ENCODE measurements at places on chromosomes 2 and 18. TPM values are rescaled to one million over a fixed set of nuclear protein-coding genes. Genes with fewer than 3 reads are reported as not detected.

GRCh38 chr2:162769066-162769465 lies 69.5 kb downstream of the KCNH7 start:
- no peak for DNase-seq

GRCh38 chr2:204706939-204707338 lies 161.7 kb downstream of the PARD3B start:
- peak; percentile 34 for DNase-seq

GRCh38 chr2:40955635-40956034 lies 503.7 kb upstream of the SLC8A1 start:
- DNase-seq, result no peak

DNA sequence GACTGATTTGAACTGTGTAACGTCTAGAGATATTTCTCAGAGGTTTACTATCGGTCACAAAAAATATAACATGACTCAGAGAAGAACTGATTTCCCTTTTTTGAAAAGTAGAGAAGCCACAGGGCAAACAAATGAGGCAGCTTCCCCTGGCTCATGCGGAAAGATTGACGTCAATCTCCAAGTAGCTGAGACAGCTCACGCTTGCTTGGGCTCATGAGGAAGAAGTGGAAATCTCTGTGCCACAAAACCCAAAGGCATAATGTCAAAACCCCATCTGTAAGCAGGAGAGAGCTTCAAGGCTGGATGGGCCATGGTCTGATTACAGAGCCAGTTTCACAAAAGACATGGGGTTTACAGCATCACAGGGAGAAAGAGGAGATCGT lies 188.1 kb downstream of the ARL4C start:
- DNase-seq, result peak; percentile 18

DNA sequence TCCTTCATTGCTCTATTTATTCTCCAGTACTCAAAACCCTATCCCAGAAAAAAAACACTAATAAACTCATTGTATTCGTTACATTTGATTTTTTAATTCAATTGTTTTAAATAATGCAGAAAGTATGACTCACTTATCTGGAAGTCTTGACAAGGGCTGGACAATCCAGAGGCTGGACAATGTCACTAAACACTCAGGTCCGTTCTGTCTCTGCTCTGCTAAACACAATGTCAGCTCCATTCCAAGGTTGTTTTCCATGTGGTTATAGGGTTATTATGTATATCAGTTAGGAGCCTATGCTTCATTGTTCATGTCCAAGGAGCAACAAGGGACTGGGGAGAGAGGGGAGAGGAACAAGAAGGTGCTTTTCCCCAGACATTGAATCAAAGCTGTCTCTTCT lies 125.5 kb downstream of the IRS1 start:
- peak; percentile 61 for DNase-seq

DNA sequence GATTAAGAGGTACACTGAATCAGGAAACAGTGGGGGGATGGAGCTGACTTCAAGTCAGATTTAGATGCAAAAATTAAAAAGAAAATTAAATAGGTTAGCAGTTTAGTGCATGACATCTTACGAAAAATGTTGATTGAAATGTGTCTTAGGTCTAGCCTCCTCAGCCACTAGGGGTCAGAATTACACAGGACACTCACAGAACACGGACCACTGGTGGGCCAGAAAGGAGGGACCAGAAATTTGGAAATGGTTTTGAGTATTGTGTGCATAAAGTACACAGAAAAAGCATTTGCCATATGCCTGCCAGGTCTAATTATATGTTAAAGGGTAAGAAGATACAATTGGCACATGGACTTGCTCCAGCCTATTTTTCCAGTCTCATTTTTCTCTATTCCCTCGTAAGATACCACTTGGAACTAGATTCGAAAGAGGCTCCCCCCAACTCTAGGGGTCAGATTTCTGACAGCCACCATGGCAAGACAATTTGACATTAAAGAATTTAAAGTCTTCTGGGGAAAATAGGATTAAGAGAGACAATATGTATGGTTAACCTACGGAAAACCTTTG lies 550.2 kb upstream of the SETBP1 start:
- peak; percentile 59 for DNase-seq

GRCh38 chr2:232891621-232892071 lies 21.6 kb downstream of the SNORC start:
- DNase-seq, result peak; percentile 74

DNA sequence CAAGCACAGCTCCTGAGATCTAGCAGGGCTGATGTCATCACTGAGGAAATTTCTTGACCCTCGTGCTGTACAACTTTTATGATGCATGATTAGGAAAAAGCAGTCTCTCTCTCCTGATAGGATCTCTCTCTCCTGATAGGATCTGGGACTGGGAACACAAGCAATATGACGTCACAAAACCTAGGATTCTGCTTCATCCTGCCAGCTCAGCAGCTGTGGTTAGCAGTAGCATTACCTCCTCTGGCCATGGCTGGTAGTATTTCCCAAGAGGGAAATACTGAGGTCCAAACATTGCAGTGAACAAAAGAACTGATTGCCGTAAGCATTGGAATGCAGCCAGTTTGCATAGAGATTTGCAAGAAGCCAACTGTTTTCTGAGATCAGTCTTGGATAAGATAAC lies 521.2 kb upstream of the POU3F3 start:
- DNase-seq, result no peak

DNA sequence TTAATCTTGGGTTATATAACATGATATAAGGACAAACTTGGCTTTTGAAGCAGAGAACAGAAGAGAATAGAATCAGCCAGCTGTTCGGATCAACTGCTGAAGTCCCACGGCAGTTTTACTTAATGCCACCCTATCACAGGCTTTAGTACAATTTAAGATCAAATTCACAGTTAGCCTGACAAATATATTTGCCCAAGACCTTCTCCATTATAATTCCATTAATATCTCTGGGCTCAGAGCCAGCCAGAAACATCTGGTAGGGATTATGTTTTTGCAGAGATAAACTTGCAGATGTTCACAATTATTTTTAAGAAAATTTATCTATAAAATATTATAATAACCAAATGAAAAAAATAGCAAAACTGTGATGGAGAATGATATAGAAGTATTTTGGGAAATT lies 381.4 kb downstream of the RAD51AP2 start:
- no peak for DNase-seq

DNA sequence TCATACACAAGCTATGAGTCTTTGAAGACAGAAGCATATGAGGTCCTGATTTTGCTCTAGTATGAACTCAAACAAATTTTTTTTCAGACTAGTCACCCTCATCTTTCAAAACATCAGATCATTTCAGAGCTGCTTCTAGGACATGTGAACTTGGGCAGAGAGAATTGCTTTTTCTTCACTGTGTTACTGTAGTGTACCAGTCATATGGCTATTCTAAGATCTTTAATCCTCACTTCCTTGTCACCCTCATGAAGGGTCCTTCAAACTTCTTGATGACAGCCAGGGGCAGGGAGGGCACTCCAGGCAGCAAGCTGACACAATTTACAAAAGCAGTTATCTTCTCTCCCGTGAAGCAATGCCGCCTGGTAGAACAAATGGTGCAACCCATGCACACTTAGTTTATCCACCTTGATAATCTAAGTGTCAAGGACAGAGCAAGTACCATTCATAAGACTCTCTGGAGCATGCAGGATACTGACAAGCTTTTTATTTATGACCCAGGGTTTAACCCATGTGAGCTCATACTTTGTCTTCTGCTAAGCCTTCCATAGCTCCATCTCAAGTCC lies 200.6 kb downstream of the DPP10 start:
- peak; percentile 45 for DNase-seq

DNA sequence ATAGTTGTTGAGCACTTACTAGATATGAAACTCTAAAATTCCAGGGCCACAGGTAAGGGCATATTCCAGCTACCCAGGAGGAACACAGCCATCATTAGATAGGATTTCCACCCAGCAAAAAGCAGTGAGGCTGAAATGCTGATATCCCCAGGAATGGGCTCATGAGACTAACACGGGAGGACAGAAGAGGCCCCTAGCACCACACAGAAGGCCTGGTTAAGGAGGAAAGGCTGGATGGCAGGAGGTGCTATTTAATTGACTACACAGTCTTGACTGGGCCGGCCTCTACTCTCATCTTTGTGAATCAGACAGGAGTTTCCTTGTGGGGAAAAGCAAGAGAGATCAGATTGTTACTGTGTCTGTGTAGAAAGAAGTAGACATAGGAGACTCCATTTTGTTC lies 61.7 kb downstream of the MRPL35 start:
- DNase-seq, result no peak

- no peak for DNase-seq
Observed at GRCh38 chr2:221486106-221486505, 86.0 kb downstream of the EPHA4 start.

- DNase-seq, result no peak
Observed at GRCh38 chr2:10255189-10256030, 47.3 kb upstream of the HPCAL1 start.

- peak; percentile 83 for DNase-seq
Observed at GRCh38 chr2:182866461-182867406, at the start of gene FRZB. Gene FRZB, minus strand, starts transcription at chr2:182866637. Its CDS starts 85 bp downstream, at chr2:182866552.

DNA sequence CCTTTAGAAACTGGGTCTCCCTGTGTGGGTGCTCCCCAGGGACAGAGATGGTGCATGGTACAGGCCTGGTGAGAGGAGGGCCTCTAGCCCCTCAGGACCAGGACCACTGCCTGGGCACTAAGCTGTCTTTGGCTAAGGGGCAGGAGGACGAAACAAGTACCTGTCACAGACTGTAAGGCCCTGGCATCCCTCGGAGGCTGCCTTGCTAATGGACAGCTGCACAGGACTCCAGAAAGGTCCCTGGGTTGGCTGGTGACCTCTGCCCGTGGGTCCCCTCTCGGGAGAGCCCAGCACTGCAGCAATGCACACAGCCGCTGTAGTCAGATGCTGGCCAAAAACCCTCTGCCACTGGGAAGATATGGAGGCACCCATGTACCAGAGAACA lies 14.3 kb downstream of the HS6ST1 start:
- no peak for DNase-seq

DNA sequence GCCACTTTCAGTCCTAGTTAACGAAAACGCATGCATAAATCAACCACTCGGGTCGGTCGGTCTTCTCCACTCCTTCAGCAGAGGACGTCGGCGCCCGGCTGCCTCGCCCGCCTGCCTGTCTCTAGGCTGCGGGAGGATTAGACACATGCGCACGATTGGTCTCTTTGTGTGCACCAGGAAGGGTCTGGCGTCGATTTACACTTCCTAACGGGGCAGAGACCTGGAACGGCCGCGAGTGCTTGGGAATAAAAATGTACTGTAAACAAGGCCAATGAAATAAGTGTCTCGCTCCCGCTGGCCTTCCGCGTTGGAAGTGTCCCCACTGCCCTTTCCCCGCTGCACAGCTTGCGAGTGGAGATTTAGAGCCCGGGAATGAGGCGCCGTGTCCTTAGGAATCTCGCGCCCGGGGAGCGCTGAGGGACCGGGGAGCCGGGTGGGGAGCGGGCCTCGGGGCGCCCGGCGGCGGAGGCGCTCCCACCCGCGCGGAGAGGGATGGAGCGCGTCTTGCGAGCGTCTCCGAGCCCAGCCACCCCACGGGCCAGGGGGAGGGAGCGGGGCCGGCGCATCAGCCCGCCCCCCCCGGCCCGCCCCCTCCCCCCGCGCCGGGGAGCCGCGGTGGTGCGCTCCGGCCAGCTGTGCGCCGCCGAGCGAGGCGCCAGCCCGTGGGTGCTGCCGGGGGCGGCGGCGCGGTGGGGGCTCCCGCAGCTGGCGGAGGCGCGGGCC lies at the start of gene DOK6:
TSS of gene DOK6 (plus strand) at position 636 of the 723 bp plus-strand sequence.
- DNase-seq, result peak; percentile 95

The MREG gene
- total RNA-seq, result 1.6 TPM

The DNAJB2 gene
- 182 TPM for total RNA-seq

The GEN1 gene
- 8.8 TPM for total RNA-seq

The LRRTM1 gene
- total RNA-seq, result 18.0 TPM

The LIPG gene
- 1.5 TPM for total RNA-seq

The RMC1 gene
- total RNA-seq, result 13.5 TPM

The CLASP1 gene
- 41.1 TPM for total RNA-seq

The SLC4A3 gene
- 38.8 TPM for total RNA-seq

The MORN2 gene
- 17.8 TPM for total RNA-seq

The MAP3K2 gene
- total RNA-seq, result 23.9 TPM
